ENCODE measurements at places on chromosomes 7 and 10.
A peak's percentile ranks its signal among the peaks of the same experiment; 100 is the strongest.

DNA sequence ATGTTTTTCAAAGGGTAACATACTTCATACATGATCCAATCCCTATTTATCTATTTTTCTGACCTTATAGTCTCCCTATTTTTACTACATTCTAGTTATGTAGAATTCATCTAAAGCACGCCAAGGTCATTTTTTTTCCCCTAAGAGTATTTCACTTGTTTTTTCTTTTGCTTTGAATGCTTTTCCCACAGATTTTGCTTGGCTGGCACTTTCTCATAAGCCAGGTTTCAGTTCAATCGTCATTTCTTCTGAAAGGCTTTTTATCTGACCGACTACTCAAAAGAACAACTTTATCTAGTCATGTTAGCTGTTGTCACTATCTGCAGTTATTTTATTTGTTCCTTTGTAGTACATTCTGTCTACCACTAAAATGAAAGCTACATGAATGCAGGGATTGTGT, 1274.6 kb downstream of the REEP3 start:
- DNase-seq = no peak

GRCh38 chr10:80324086-80324485, 32.5 kb downstream of the DYDC1 start:
- DNase-seq = no peak

GRCh38 chr7:17061443-17061842, 179.7 kb upstream of the AGR3 start:
- no peak for DNase-seq

GRCh38 chr10:61071580-61071979, 127.6 kb upstream of the RHOBTB1 start:
- no peak for DNase-seq

DNA sequence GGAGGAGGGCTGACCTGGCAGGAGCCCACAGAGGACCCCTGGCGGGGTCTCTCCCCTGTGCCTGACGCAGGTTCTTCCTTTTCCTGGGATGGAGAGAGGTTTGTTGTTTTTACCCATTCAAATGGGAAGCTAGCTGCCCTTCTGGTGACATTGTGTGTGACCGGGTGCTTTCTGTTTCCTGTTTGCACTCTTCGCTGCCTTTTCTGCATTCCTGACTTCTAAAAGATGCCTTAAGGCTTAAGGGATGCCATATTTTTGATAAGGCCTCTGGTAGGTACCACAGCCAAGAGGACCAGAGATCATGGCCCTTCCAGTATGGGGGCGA, 20.3 kb downstream of the ZNF783 start:
- no peak for DNase-seq

DNA sequence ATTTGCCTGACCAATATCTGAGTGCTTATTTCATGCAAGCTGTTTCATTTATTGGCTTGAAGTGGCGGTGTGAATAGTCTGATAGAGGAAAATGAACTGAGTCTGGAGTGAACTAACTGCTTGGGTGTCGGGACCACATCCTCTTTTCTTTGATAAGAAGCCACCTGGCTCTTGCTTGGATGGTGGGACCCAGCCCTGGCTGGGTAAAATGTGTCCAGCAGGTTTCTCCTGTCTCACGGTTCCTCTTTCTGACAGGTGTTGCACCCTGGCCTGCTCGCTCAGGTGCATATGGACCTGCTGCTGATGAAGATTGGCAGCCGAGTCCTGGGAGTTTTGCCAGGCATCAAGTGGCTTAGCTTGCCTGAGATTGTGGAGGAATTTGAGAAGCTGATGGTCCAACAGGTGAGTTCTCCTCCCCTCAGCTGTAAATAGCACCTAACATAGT, 1.6 kb downstream of the ADCK2 start:
- DNase-seq = no peak

DNA sequence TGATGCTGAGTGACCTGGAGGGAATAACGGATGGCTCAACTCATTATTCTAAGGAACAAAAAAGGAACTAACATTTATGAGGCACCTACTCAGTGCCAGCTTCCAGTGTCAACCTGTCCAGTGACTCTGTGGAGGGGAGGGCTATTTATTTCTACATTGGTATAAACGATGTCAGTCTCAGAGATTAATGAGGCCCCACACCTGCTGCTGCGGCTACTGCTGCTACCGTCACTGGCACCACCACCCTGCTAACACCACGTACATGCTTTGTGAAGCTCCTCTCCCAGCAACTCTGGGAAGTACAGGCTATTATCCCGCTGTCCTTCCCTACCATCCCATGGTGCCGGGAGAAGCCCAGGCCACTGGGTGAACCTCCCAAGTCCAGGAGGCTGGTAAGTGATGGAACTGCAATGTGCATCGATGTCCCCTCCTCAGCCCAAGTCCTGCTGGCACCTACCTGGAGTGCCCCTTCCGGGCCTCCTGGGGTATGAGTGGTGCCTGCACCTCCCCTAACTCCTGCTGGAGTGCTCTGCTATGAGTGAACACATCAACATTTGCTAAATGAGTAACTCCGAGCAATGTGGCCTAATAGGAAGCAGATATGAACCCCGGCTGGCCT, 101.5 kb downstream of the ARHGAP22 start:
- DNase-seq = no peak

GRCh38 chr10:29353887-29354561, 65.2 kb downstream of the LYZL1 start:
- no peak for DNase-seq

DNA sequence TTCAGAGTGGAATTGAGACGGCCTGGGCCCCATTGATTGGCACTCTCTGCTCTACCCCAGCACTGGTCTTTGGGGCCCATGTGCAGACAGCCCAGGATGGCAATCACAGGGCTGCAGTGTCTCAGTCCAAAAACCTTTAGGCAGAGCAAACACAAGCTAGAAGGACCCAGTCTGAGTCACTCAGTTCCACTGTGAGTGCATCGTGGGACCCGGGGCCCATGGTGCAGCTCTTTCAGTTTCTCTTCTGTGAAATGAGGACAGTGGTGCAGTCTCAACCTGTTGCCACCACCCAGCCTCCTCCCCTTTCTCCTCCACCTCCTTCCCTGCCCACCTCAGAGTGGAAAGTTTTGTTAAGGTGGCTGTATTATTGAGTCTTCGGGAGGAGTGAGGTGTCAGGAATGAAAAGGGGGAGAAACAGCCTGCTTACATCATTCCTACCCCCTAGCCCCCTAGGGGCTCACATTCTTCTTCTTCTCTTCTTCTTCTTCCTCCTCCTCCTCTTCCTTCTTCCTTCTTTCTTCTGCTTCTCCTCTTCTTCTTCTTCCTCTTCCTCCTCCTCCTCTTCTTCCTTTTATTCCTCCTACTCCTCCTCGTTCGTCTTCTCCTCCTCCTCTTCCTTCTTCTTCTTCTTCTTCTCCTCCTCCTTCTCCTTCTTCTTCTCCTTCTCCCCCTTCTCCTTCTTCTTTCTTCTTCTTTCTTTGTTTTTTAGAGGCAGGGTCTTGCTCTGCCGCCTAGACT, 19.5 kb upstream of the CARD11 start:
- DNase-seq = no peak

GRCh38 chr7:157515342-157516041, 178.7 kb downstream of the DNAJB6 start:
- DNase-seq = no peak

DNA sequence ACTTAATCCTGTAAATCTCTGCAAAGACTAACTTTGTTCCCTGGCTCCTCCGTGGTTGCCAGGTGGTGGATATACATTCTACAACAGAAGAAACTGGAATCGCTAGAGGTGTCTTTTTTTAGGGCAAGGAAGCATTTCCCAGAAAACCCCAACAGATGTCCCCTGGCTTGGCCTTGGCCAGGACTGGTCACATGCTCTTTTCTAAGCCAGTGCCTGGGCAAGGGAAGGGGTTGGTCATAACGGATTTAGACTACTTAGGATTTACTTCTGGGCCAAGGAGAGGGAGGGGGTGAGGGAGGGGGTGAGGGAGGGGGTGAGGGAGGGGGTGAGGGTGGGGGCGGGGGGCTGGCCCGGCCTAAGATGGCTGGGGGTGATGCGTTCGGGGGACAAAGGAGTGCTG, 105.7 kb downstream of the SNX10 start:
- no peak for DNase-seq

DNA sequence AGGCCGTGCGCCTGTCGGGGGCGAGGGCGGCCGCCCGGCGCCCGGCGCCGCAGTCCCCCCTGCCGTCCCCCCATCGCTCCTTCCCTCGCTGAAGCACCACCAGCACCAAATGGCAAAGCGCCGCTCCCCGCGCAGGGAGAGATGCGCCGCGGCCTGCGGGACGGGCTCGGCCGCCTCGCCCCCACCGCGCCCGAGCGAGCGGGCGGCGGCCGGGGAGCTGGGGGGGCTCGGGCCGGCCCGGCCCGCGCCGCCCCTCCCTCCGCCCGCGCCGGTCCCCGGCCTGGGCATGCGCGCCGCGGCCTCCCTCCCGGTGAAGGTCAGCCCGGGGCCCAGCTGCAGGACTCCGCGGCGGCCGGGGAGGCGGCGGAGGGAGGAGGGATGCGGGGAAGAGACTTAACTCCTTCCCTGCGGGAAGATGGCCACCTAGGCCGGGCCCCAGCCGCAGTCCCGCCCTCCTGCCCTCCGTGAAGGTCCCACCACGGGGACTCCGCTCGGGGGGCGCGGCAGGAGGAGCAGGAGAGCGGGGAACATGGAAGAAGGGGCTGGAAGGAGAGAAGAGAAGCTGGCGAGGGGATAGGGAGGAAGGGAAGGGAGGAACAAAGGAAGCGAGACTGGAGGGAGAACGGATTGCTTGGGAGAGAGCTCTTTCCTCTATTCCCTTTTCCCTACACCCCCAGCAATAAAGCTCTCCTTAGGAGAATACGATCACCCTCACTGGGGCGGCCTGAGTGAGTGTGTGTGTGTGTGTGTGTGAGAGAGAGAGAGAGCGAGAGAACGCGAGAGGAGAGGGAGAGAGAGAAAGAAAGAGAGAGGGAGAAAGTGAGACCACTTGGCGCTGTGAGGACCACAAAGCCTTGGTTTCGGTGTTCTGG, 3.4 kb upstream of the SMARCD3 start:
- DNase-seq = peak; percentile 49

- no peak for DNase-seq
Observed at GRCh38 chr10:127999297-128000129, 92.6 kb downstream of the PTPRE start.

DNA sequence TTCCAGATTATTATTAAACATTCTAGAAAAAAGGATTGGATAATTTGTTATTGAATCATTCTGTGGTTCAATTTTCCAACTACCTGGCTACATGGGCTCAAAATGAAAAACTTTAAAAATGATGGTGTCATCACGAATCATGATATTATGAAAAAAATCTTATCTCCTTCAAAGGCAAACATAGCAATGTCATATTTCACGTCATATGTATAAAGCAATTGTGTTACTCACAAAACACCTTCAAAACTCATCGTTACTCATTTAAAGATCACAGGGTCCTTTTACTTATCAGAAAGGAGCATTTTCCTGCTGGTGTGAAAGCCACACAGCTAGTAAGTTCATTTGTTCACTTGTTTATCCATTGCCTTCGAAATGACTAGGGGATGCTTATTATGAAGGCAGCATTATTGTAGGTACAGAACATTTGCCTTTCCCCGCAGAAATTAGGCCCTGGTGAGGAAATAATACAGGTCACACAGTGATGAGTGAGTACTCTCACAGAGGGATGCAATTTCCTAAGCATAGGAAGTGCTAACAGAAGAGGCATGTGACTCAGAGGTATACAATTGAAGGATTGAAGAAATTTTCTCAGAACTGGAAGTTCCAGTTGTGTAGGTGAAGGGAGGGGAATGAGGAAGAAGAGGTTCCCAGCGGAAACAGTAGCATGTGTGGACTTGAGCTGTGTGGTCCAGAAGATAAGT, 478.7 kb downstream of the INHBA start:
- DNase-seq = peak; percentile 60

GRCh38 chr7:146791344-146792285, 675.0 kb downstream of the CNTNAP2 start:
- DNase-seq = peak; percentile 52

DNA sequence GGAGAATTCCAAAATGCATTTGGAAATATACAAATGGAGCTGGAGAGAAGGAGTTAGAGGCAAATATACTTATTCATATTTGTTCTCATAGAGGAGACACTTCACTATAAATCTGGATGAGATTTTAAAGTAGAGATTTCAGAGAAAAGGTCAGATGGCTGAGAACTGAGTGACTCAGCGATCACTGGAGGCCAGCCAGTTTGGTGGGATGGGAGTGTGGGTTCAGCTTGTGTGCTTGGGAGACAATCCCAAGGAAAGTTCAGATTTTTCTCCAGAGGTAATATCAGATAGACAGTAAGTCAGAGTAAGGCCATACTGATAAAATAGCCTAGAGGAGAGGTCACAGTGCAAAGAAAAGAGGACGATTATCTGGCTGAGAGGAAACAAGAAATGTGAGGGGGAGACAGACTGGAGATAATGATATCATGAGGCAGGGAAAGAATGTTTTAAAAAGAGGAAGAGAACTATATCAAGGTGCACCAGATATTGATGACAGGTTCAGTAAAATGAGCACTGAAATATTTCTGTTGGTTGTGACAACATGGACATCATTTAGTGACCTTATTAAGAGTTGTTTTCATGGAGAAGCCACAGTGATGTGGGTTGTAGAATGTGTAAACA, 67.0 kb downstream of the MDFIC start:
- peak; percentile 3 for DNase-seq

DNA sequence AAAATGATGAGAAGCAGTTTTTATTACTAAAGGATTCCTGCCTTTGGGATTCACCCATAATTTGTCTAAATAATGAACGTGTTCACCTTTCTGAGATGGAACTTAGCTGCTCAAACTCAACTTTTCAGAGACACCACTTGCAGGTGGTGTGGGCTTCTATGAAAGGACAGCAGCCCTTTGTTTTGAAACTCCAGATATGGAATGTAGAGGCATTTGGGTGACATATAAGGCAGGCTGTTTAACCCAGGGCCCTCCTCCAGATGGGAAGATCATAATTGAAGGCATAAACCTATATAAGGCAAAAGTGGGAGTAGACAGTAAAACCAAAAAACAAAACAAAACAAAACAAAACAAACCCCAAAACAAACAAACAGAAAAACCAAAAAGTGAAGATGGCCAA, 11.9 kb upstream of the HUS1 start:
- DNase-seq = no peak

DNA sequence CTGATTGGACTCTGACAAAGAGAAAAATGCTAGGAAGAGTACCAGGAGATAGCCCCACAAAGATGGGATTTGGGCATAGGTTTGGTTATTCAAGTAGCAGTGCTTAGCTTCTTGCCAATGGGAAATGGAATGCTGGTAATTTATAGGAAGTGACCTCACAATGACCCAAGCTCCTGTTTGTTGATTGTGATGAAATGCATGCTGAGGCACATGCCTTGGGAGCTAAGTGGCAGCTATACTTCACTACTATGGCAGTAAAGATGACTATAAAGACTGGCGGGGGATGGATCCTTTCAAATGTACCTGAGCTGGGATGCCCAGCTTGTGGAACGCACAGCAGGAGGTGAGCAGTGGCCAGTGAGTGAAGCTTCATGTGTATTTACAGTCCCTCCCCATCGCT, 153.8 kb downstream of the ZNF22 start:
- no peak for DNase-seq

GRCh38 chr7:23600236-23600635, 3.1 kb downstream of the CCDC126 start:
- DNase-seq = no peak

- DNase-seq = no peak
Observed at GRCh38 chr10:91557651-91558111, 75.2 kb downstream of the PPP1R3C start.
